ENCODE measurements at places on chromosomes 12 and 14. TPM values are rescaled to one million over a fixed set of nuclear protein-coding genes. Genes with fewer than 3 reads are reported as not detected.

- no peaks in the 10 kb centered on the region for H3K27me3 ChIP-seq
- DNase-seq, result no peak
- H3K36me3 ChIP-seq, result no peaks in the 10 kb centered on the region
- no peak overlapping the region for H3K4me3 ChIP-seq
- H3K4me1 ChIP-seq, result no peaks in the 10 kb centered on the region
- H3K27ac ChIP-seq, result no peak overlapping the region
Measured at GRCh38 chr12:38878986-38879385, 26.4 kb downstream of the CPNE8 start.

GRCh38 chr12:2922329-2922728, 31.6 kb downstream of the TULP3 start:
- DNase-seq, result no peak
- no peak overlapping the region for H3K27ac ChIP-seq
- no peaks in the 10 kb centered on the region for H3K36me3 ChIP-seq
- no peaks in the 10 kb centered on the region for H3K27me3 ChIP-seq
- H3K4me1 ChIP-seq, result no peaks in the 10 kb centered on the region
- no peak overlapping the region for H3K4me3 ChIP-seq

DNA sequence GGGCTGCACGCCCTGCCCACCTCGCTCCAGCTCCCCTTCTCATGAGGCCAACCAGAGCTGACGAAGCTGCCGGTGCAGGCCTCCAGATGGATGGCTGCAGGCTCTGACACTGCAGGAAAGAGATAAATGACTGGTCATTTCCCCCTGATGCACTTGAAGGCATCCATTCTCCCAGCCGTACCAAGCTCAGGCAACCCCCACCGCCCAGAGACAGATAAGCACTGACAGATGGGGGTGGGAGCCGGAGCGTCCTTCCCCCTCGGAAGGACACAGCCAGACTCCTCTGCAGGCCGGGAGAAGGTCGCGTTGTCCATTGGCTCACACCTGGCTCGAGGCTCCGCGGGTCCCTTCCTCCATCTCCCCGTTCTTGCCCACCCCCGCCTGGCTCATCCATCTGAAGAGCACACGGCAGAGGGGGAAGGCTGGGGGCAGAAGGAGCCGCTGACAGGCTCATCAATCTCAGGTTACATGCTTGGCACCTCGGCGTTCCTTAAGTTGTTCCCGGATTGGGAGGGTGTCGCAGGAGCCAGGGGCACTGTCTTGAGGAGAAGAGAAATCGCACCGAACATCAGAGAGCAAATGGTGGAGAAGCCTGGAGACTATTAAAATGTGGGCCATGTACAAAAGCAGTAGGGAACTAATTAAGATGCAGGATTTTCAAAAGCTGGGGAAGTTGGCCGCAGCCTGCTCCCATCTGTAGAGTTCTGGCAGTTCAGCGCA, 151.6 kb downstream of the DPF3 start:
- H3K27me3 ChIP-seq, result no peaks in the 10 kb centered on the region
- H3K27ac ChIP-seq, result peak overlapping the region; percentile 14
- H3K4me3 ChIP-seq, result no peak overlapping the region
- no peaks in the 10 kb centered on the region for H3K36me3 ChIP-seq
- peaks cover 53% of the 10 kb centered on the region for H3K4me1 ChIP-seq

Gene ZNF385A
- 10.3 TPM for total RNA-seq

Gene CCDC88C
- total RNA-seq, result 4.8 TPM

Data from heart left ventricle (tissue), 16 donors.